ENCODE measurements at places on chromosomes 1 and 21.

DNA sequence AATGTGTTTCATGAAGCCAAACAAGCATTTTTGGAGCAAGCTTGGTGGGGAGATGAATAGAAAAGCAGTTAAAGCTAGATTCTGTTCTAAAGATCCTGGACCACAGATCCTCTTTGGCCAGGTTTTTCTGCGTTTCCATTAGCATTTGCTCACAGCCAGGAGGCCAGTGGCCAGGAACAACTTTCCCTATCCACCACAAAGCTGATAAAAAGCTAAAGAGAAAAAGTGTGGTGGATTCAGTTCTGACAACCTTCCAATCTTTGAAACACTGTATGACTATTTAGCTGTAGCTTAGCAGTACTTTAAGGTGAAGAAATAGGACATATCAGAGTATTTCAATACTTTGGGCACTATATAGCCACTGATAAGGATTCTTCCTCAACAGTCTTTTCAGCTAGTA, 3.0 kb upstream of the NEK7 start:
- DNase-seq = no peak

- DNase-seq = no peak
Observed at GRCh38 chr1:26761217-26761616, 26.5 kb upstream of the PIGV start.

GRCh38 chr1:236830560-236830959, 35.5 kb downstream of the MTR start:
- DNase-seq = no peak

GRCh38 chr1:58718435-58718834, 18.6 kb upstream of the MYSM1 start:
- peak; percentile 73 for DNase-seq

DNA sequence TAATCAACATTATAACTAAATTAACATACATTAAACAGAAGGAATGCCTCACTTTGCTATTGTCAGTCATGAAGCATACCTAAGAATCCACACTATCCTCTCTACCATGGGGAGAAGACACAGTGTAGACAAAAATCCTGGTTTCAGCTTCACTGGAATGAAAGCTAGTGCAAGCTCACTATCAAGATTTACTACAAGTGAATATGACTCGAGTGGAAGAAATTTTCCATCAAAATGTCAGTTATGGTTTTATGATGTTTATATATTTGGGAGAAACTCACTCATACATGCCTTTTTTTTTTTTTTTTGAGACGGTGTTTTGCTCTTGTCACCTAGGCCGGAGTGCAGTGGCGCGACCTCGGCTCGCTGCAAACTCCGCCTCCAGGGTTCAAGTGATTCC, 424.3 kb downstream of the KCNT2 start:
- no peak for DNase-seq
